ENCODE measurements at places on chromosomes 5 and 9.

DNA sequence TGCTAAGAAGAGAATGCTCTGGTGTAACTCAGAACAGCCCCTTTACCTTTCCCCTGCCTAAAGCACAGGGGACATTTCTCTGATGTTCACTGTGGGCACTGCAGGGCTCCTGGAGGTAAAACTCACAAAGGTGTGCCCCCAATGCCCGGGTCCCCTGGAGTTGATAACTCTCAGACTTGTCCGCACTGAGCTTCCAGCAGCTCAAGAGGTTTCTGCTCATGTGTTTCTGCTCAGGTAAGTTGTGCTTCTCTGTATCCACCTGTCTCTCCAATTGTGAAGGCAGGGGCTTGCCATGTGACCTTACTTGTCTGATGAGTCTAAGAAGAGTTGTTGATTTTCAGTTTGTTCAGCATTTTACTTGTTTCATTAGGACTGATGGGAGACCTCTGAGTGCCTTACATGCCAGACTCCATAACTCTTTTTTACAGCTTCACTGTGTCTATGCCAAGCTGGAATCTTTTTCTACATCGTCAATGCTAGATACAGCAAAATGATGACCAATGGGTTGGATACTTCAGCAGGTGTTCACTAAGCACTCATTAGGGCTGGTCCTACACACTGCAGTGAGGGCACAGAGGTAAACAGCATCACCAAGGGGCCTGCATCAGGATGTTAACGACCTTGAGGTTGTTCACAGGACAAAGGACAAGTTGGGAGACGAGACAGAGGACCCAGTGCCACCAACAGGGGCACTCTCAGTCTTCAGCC, 56.4 kb downstream of the MRPL36 start:
- no peak for DNase-seq

DNA sequence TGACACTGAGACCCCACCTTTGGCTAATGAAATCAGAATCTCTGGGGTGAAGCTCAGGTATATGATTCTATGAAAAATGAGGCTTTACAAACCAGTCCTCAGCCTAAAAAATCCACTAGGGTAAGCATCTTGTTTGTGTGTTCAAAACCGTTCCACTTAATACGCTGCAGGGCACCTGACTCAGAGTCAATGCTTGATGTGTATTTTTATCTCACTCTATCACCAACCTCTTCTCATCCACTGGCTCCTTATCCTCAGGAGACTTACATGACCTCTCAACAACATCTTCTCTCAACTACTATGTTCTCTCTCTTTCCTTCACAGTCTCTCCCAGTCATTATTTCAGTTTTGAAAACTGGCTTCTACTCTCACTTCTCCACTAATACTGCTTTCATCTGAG, 153.3 kb upstream of the KCNN2 start:
- no peak for DNase-seq

GRCh38 chr9:2157277-2158110, 142.3 kb downstream of the SMARCA2 start:
- DNase-seq: no peak

DNA sequence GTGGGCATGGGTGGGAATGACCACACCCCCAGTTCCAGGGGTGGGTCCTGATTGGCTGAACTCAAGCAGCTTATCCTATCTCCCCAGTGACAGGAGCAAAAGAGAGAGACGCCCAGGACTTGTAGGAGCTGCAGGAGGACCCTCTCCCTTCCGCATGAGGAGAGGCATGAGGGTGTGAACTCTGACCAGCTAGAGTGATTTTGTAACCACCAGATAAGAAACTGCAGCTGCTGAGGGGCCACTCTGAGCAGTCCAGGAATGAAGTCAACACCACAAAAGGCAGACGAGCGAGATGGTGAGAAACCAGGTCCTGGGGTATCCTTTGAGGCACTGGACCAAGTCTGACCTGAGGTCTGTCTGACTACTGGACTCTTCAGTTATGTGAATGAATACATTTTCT, 521.9 kb downstream of the BNC2 start:
- DNase-seq: no peak

- DNase-seq: no peak
Observed at GRCh38 chr5:17395106-17395880, 102.7 kb upstream of the TAF11L2 start.

DNA sequence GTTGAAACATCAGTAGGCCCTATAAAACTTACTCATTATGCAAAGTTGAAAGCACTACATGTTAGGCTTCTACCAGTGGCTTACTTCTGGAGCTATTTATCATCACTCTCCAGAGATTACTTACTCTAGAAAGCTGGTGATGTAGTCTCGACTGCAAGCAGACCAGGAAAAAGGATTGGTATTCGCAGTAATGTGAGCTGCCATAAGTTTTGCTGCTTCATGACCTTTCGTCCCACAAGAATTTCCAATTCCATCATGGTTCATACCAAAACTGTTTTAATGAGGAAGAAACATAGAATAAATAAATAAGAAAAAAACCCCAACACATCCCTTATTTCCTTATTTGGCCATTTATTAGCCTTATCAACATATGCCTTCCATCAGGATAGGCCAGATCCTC, 181.9 kb downstream of the ADAMTS6 start:
- no peak for DNase-seq

DNA sequence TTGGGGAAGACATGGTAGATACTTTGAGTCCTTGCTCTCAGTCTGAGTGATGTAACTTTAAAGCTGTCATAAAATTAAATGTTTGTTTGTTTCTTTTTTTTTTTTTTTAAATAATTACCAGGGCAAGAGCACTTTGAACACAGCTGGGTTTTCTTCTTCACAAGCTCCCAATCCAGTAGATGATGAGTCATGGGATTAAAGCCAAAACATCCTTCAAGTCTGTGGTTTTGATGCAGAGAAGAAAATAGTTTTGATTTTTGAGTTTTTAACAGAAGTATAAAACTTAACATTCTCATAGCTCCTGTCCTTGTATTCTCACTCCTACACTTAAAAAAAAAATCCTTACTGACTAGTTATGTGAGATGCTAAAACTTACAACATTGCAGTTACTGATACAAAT, 34.8 kb upstream of the IL31RA start:
- DNase-seq: peak; percentile 5

GRCh38 chr9:121292801-121293241, 24.9 kb downstream of the GSN start:
- no peak for DNase-seq

- no peak for DNase-seq
Observed at GRCh38 chr9:134915046-134915985, 2.4 kb downstream of the FCN1 start.

DNA sequence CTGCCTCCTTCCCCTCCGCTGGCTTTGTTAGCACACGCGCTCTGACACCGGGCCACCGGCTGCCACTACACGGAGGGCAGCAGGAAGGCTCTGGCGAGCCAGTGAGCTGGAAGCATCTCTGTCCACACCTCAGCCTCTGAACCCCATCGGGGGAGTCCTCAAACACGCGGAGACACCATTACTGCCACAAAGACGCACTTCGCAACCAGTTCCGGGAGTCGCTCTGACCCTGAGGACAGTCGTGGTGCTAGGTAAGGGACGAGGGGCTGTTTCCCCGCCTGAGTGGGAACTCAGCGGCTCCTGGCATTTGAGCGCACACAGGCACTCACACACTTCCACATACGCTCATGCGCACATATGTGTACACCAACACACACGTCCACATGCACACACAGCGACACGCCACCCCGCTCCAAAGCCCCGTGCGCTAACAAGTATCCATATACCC, 160.0 kb downstream of the C9orf152 start:
- DNase-seq: no peak

DNA sequence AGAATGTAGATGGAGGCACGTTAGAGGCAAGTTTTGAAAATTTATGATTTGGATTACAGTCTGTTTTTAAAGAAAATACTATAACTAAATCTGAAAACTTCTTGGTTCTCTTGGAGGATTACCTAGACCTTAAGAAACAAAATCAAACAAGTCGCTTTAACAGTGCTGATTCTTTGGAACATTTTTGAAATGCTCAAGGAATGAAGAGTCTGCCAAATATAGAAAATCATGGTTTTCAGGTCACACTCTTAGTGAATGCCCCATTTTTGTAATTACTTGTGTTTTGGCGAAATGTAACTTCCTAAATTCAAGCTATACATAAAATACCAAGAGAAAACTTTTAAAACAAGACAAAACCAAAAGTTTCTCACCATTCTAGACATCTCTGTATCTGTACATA, 93.2 kb downstream of the EQTN start:
- DNase-seq: no peak

DNA sequence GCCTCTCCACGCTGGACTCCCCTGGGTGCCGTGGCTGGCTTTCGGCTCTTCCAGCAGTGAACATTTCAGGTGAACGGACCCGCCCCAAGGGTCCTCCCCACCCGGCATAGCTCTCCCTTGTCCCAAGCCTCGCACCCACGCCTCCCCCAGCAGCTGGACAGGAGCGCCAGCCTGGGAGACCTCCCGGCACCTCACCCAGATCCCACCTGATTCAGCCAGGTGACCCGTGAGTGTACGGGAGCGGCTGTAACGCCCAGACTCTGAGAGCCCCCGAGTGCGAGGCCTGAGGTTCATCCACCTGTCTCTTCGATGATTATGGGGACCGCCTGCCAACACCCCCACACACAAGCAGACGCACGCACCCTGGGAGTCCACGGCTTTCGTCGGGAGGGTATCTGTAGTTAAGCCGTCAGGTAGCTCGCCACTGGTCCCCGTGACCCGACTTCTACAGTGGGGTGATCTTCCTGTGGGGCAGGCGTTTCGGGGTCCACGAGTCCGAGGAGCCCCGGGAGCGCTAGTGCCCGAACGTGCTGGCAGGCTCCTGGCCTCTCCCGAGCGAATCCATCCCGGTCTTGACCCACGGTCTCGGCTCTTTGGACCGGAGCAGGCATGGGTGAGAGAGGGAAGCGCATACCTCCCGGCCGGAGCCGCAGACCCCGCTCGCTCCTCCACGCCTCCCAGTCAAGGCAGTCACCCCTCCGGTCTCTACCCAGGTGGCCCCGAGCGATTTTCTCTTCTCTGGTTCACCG, 14.9 kb downstream of the TRIM7 start:
- DNase-seq: no peak

- no peak for DNase-seq
Observed at GRCh38 chr5:140548300-140548688, 832 bp downstream of the EIF4EBP3 start.

- DNase-seq: no peak
Observed at GRCh38 chr5:52469835-52470234, 317.9 kb upstream of the ITGA1 start.

Measured in keratinocyte (primary cell).